ENCODE measurements at places on chromosomes 2 and 18.

- DNase-seq = no peak
Measured at GRCh38 chr2:15745907-15746702, 154.4 kb downstream of the DDX1 start.

DNA sequence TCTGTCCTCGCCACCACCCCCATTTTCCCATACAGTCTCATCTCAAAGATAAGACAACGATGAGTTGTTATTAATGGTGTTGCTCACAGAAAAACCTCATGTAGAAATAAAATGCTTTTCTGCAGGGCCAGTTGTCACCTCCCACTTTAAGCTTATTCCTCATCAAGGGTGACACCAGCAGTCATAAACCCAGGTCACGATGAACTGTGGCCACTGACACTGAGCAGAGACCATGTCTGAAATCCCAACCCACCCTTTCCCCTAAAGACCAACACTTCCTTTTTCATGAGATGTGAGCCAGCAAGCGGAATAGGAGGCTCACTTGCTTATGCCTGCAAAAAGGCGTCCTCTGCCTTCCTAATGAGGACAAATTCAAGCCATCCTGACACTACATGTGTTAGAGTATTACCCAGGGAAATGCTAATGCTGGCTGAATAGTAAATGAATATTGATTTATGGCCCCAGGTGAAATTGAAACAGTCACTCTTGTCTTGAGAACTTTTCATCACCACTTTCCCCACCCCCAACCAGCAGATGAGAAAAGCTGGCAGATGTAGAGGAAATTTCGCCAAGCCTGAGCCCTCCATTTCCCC lies 228.4 kb downstream of the MGAT5 start:
- no peak for DNase-seq

- DNase-seq = no peak
Measured at GRCh38 chr18:23805898-23806297, 116.6 kb downstream of the LAMA3 start.

- peak; percentile 53 for DNase-seq
Measured at GRCh38 chr2:231228974-231229529, 30.6 kb downstream of the ARMC9 start.

DNA sequence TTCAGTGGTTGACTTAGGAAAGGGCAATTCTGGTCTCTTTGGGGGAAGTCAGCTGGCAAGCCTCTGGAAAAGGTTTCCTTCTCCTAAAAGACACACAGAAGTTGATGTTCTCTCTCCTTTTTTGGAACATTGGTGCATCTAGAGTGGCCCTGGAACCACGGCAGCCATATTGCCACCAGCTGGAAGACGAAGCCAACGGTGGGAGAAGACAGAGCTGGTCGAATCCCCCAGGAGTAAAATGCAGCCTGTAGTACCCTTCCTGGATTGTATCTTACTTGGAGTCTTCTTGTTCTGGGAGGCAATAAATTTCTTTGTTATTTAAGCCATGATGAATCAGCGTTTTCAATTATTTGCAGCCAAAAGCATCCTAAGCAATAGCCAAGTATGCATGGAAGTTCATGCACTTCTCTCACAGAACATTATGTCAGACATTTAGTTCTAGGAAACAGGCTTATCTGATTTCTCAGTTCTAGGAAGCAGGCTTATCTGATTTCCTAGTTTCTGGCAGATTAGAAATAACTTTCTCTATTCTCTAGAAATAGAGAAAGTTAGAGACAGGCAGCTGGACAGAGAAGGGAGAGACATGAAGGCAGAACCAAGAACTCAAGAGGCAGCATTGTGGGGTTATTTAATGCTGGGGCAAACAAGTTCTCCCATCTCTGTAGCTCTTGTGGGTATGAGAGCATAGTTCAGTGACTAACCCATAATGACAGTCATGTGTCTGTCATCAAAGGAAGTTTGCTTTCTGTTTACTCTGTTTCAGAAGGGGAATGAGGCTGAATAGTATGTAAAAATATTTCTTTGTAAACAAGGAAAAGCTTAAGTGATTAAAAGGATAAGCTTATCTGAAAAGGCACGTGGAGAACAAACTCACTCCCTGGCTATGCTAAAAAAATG lies 40.5 kb upstream of the NABP1 start:
- peak; percentile 89 for DNase-seq

GRCh38 chr2:96787411-96787810 lies 26.7 kb downstream of the CNNM4 start:
- no peak for DNase-seq

- no peak for DNase-seq
Measured at GRCh38 chr2:240356700-240357640, 78.5 kb upstream of the GPC1 start.

DNA sequence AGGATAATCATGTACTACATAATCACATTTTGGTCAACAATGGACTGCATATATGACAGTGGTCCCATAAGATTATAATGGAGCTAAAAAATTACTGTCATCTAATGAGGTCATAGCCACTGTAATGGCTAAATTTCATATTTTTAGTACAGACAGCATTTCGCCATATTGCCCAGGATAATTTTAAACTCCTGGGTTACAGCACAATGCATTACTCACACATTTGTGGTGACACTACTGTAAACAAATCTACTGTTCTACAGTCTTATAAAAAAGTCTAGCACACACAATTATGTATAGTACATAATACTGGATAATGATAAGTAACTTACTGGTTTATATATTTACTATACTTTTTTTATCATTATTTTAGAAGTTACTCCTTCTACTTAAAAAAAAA lies 12.8 kb downstream of the EIF2AK2 start:
- DNase-seq = no peak

- DNase-seq = no peak
Measured at GRCh38 chr2:43710866-43711265, 34.6 kb upstream of the C1GALT1C1L start.

GRCh38 chr18:69528435-69528834 lies 127.7 kb downstream of the DOK6 start:
- DNase-seq = no peak

DNA sequence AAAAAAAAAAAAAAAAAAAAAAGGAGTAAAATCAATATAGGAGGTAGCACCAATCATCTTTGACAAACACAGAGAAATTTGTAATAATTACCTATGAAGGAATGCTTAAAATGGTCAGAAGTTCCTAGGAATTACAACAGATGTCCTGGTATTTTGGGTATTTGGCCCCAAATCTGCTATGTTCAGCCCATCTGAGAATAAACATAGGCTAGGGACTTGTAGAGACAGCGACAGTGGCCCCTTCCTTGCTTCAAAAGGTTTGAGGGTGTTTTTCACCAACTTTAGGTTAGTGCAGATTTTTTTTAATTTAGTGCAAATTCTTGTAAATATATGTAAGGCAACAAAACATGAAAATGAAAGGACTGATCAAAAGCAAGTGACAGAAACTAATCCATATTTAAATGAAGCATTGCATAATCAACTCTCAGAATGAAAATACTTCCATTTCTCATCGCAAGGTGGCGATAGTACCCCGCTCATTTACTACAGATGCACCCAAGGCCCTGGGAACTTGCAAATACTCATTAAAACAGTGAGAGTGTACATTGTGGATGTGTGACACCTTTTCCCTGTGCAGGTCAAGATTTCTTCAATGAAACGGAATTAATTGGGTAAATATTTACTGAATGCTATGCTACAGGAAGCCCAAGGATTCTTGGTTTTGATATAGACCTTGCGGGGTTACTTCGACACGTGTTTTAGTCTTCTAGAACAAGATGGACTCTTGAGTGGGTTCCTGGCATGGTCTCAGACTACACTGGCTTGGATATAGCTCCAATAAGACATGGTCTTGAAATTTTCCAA lies 44.6 kb downstream of the FAM124B start:
- peak; percentile 82 for DNase-seq

GRCh38 chr2:172859581-172860335 lies 124.1 kb downstream of the RAPGEF4 start:
- no peak for DNase-seq

- DNase-seq = peak; percentile 90
Measured at GRCh38 chr2:43224131-43224570, 2.3 kb downstream of the ZFP36L2 start.

DNA sequence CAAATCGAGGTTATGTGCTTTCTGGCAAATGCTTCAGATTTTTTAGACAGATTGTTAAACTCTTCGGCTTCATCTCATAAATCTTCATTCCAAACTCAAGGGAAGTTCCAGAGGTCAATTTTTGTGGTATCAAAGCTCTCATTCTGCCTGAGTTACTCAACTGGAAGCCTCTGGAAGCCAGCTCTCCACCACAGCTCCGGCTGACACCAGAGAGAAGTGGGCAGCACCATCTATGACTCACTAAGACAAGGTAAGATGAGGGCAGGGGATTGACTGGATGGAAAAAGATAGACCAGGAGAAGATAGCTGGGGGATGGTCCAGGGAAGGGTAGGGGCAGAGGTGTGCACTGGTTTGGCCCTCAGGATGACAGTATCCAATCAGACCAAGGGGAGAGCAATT lies 137.3 kb upstream of the HNRNPA3 start:
- DNase-seq = no peak

GRCh38 chr18:63088262-63088661 lies 231.3 kb downstream of the BCL2 start:
- DNase-seq = no peak

DNA sequence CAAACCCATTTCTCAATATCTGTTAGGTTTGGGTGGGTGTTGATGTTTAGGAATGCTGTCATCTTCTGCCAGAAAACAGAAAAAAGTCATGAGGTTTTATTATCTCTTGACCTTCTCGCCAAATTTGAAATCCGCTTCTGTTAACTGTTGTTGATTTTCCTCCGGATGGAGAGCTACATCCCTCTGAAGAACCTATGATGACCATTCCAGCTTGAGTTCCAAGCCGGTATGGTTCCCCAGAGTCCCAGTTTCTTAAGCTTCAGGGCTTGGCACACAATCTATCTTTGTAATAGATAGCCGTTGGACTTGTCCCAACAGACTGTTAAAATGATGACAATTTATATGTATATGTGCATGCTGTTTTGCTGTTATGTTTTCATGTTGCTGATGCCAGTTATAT lies 1201.0 kb downstream of the LRP1B start:
- DNase-seq = no peak

- no peak for DNase-seq
Measured at GRCh38 chr2:95359031-95359430, 43.5 kb upstream of the FAHD2A start.

DNA sequence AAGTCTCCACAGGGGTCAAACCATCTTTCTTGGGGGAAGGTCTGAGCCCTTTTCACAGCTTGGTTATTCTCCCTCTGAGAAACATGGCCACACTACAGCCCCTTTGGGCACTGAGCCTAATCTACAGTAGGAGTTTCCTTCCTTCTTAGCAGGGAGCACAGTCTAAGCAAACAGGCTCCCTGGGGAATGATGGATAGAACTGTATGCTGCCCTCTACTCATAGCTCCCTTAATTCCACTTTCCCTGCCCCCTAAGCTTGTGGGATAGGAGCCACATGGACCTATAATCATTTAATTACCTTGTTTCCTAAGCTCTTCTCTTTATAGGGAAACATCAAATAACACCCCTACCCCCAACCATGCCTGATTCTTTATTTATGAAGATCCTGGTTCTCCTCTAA lies 442.1 kb upstream of the MEX3C start:
- DNase-seq = no peak

DNA sequence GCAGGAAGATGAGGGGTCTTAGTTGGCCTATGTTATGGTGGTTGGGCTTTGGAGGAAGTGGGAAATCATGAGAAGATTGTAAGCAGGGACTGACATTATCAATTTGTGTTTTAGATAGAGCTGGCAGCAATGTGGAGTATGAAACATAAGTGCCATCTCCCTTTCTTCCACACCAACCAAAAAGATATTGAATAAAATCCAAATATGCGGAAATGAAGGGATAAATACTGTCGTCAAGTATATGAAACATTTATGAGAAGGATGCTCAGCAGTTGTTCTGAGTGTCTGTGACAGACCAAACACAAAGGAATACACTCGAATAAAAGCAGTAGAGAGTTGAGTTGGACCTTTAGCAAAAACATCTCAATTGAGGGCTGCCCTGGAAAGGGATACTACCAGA lies 1090.0 kb upstream of the ZEB2 start:
- DNase-seq = no peak

- DNase-seq = no peak
Measured at GRCh38 chr18:77223653-77224052, 26.0 kb upstream of the GALR1 start.

DNA sequence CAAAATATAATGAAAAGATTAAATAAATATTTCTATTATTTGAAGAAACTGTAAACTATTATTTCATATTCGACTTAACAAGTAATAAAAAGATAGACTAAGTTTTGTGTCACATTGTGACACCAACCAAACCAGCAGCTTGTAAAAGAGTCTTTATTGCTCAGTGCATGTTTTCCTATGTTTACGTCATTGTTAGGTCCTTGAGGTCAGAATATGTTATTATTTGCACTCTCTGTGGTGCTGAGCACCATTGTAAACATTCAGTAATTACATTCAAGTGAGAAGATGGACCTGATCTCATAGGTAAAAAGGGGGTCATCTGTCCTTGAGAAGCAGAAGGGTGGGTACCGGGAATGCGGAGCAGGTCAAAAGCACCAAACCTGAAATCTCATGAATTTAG lies 1999.1 kb upstream of the CELF4 start:
- no peak for DNase-seq

GRCh38 chr2:29394311-29394980 lies 279.2 kb downstream of the CLIP4 start:
- no peak for DNase-seq

Data from erythroblast (primary cell).